ENCODE measurements at places on chromosomes 16 and 17. TPM values are rescaled to one million over a fixed set of nuclear protein-coding genes. Genes with fewer than 3 reads are reported as not detected.

DNA sequence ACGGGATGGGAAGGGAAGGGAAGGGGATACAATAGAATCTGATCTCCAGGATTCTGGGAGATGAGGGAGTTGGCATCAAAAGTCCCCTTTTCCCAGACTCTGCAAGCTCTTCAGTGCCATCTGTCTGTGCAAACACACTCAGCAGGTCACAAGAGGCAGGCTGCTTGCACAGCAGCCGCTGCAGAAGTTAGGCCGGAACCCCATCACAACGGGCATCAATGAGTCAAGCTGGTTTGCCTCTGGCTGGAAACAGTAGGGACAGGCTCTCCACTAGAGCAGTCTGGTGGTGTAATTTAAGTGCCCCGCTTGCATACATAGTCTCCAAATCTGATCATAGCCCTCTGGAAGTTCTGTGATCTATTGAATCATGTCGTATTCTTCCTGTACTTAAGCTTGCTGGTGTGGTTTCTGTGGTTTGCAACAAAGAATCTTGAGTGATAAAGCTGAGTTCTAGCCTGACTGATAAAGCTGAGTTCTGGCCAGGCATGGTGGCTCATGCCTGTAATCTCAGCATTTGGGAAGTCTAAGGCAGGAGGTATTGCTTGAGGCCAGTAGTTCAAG is 33.7 kb upstream of the KDM8 start:
- H3K4me3 ChIP-seq, result no peak overlapping the region
- H3K36me3 ChIP-seq, result no peaks in the 10 kb centered on the region
- no peak overlapping the region for H3K27ac ChIP-seq
- no peak for DNase-seq
- no peaks in the 10 kb centered on the region for H3K4me1 ChIP-seq

GRCh38 chr17:40830085-40830776 is 7.8 kb upstream of the KRT10 start:
- H3K36me3 ChIP-seq, result no peaks in the 10 kb centered on the region
- no peak overlapping the region for H3K27ac ChIP-seq
- H3K4me1 ChIP-seq, result no peaks in the 10 kb centered on the region
- no peak overlapping the region for H3K4me3 ChIP-seq
- DNase-seq, result no peak
- H3K27me3 ChIP-seq, result no peaks in the 10 kb centered on the region

CFAP97D1 gene
- total RNA-seq, result not detected

GRCh38 chr17:39538866-39539265 is 68.9 kb downstream of the NEUROD2 start:
- no peaks in the 10 kb centered on the region for H3K27me3 ChIP-seq
- H3K4me1 ChIP-seq, result peaks cover 18% of the 10 kb centered on the region
- no peaks in the 10 kb centered on the region for H3K36me3 ChIP-seq
- no peak overlapping the region for H3K4me3 ChIP-seq
- no peak for DNase-seq
- H3K27ac ChIP-seq, result no peak overlapping the region

DNA sequence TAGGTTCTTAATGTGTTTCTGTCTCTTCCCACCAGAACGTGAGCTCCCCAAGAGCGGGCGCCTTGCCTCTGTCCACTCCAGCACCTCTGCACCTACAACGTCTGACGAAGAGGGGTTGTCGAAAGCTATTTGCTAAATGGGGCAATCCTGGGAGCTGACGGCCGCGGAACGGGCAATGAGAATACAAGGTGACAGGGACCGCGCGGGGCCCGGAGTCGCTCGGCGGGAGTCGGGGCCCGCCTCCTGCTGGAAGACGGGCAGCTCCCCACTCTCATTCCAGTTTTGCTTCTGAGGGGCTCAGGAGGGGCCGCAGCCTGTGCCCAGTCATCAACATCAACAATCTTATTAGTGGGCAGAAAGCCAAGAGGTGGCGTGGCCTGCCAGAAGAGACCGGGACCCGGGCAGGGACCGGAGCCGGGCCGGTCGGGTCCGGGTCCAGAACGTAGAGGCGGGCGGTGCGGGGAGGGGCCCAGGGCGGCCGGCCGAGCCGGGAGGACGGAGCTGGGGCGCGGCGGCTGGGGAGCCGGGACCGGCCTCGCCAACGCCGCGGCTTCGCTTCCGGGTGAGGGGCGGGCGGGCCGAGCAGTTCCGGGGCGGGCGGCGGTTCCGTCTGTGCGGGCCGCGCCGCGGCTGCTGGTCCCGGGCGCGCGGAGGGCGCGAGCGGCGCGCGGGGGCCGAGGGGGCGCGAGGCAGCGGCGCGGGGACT is at the start of gene MOSMO:
MOSMO (plus strand) TSS at position 603 of the 706 bp plus-strand sequence. CDS start 191 bp downstream, outside the sequence.
- peaks cover 38% of the 10 kb centered on the region for H3K4me1 ChIP-seq
- DNase-seq, result peak; percentile 81
- peak within 1 kb of the TSS; percentile 82 for H3K4me3 ChIP-seq
- H3K27ac ChIP-seq, result peak within 1 kb of the TSS; percentile 80
- H3K27me3 ChIP-seq, result no peaks in the 10 kb centered on the region

- no peaks in the 10 kb centered on the region for H3K27me3 ChIP-seq
- no peaks in the 10 kb centered on the region for H3K36me3 ChIP-seq
- no peak overlapping the region for H3K4me3 ChIP-seq
These were observed 292.3 kb downstream of the SHISA9 start for GRCh38 chr16:13193721-13194120.

SYNGR3 gene
- total RNA-seq, result 0.81 TPM
